Stimulated activated CD4-positive, alpha-beta T cell treated with anti-CD3 and anti-CD28 coated beads, Interleukin-4, amount 100 ng/mL, for 4 hours (primary cell): ENCODE measurements at places on chromosomes 5 and 9.

DNA sequence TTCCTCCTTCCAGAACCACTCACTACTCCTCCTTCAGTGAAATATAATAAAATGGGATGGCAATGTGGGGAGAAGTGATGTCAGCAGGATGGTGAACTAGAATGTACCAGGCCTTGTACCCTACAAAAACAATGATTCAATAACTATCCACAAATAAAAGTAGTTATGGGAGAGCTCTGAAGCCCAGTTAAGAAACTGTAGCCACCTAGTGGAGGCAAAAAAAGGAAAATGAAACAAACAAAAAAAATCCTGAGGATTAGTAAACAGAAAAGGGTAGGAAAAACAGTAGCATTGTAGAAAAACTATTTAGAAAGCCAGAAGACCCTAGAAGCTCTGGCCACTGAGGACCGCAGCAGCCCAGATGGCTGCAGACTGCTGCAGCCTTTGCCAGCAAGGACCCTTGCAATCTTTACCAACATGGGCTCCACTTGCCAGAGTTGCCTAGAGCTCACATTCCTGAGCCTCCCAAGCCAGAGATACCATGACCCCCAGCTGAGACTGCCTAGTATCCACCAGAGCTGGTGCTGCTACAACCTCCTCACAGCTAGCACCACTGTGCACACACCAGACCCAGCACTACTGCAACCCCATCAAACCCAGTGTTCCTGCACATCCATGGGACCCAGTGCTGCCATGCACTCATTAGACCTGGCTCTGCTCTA is 259.7 kb upstream of the MSX2 start:
- DNase-seq: no peak

DNA sequence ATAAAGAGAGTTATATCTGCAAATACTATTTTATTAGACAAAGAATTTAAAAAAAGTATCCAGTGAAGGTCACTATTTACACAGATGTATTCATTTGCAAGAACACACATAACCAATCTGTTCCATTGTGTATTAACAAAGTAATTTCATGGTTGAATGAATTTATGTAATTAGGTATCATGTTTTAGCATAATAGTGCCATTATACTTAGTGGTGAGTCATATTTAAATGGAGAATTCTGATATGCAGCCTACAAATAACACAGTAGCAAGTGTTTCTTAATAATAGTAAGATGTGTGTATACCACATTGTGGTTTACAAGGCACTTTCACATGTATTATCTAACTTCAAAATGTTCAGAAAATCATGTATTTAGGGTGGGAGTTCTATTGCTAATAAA is 1028.5 kb upstream of the ACO1 start:
- no peak for DNase-seq

DNA sequence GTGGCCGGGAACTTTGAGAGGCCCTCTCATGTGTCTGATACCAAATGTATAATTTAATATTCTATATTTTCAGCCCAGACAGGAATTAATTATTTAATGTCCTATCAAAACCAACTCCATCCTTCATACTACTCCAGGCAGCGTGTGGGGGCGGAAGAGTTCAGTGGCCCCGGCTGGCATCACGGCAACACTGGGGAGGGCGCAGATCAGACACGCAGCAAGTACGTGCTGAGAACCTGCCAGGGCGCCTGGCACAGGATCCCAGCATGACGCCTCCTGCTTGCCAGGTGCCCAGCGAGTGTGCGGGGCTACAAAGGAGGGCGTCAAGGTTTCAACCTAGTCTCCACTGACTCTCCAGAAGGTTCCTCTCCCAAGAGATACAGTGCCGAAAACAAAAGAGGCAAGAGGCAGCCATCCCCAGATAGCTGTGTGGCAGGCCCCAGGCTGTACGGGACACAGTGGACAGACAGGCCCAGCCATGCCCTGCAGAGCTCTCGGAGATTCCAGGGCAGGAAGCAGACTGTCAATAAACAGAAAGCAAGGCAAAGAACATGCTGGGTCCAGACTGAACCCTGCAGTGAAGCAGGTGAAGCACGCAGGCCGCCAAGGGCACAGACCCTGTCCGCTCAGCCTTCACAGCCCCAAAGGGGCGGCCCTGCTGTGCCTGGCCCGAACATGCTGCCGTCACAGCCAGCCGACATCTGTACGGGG is 110.3 kb downstream of the VAV2 start:
- no peak for DNase-seq

- no peak for DNase-seq
Observed at GRCh38 chr9:108283696-108284095, 572.1 kb downstream of the ACTL7B start.

GRCh38 chr9:93622691-93623090 is 46.3 kb downstream of the PHF2 start:
- DNase-seq: no peak

- no peak for DNase-seq
Observed at GRCh38 chr9:134875371-134875770, 5.2 kb upstream of the FCN2 start.

- DNase-seq: no peak
Observed at GRCh38 chr5:20618340-20618739, 630.3 kb upstream of the CDH18 start.
